ENCODE measurements at places on chromosomes 16 and 17.

DNA sequence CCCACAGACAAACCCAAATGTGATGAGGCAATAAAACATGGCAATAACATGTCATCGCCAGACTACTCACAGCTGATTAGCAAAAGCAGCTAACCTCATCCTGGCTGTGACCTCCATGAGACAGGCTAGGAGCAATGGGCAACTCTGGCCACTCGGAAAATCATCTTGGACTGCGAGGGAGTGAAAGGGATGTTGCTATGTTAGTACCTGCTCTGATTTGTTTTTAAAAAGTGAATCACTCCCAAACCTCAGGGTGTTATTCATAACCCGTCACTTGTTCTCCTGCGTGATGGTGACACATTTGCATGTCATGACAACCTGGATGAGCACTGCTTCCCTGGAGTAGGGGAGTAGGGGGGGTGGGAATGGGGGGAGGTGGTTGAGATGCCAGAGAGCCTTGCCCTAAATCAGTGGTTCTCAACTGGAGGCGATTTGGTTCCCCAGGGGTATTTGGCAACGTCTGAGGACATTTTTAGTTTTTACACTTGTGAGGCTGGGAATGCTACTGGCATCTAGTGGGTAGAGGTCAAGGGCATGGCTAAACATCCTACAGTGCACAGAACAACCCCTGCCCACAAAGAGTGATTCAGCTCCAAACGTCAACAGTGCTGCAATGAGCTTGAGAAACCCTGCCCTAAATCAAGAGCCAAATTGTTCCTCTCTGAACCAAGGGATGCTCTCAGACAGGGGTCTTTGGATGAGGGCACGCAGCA lies 241.7 kb downstream of the SOX9 start:
- DNase-seq, result no peak

DNA sequence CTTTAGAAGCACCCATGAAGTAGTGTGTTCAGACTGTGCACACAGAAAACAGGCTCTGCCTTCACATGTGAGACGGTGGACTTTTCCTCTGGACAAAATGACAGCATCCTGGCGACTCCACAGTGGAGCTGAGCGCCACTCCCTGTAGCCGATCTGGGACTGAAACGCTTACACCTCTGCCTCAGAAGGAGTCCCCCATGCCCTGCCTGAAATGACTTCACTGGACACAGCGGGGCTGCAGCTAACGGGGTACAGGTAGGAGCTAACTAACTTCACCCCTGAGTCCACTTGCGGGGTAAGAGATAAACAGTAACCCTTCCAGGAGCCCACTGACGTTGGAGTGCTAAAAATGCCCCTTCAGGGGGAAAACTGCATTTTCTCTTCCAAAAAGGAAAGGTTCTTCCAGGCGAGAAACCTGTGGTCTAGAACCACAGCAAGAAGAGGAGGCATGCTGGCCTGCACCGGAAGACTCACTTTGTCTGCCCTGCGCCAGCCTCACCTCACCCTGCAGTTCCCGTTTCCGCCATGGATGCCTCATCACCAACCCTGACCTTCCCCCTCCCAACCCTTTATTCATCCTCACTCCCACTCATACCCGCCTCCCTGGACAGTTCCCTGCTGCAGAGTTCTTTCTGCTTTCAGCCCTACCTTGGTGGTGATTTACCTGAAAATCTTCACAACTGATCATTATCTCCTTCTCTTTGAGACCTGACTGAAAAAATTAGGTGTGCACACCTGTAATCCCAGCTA lies 19.4 kb upstream of the ENDOV start:
- no peak for DNase-seq

GRCh38 chr16:49528060-49528865 lies 154.7 kb downstream of the C16orf78 start:
- no peak for DNase-seq

DNA sequence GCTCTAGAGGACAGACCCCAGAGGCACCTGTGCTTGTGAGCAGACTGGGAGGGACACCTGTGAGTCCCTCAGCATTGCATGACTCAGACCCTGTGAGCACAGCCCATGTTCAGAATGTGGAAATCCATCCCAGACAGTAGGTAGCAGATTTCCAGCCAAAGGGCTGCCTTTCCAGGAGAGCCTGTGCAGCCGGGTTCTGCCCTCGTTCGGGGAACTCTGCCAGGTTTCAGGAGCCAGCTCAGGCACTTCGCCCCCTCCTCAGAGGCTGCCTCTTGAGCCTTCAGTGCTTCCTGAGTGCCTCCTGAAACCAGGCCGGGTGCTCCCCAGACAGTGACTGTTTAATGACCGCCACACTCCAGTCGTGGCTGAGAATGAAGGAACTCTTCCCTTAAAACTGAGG lies 23.3 kb upstream of the SDR42E2 start:
- DNase-seq, result no peak

GRCh38 chr16:67718668-67719047 lies 458 bp downstream of the GFOD2 start:
- DNase-seq, result no peak

- DNase-seq, result no peak
Measured at GRCh38 chr17:3447625-3448024, 14.0 kb upstream of the OR1E2 start.

DNA sequence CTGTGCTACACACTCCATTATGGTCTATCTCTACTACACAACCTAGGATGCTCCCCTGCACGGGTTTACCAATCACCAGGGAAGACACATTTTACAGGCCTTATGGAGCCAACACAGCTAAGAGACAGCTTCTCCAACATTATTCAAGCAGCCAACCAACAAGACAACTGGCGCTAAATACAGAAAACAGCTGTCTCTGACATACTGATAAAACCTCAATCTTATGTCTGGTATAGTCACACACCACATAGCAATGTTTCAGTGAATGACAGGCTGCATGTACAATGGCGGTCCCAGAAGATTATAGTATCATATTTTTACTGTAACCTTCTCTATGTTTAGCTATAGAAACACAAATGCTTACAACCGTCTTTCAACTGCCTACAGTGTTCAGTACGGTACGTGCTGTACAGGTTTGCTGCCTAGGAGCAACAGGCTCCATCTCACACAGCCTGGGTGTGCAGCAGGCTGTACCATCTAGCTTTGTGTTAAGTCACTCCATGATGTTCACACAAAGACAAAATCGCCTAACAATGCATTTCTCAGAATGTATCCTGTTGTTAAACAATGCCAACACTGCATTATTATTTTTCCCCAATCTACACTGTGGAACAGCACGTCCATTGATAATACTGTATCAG lies 10.9 kb downstream of the USP22 start:
- DNase-seq, result no peak

GRCh38 chr17:43314611-43315011 lies 80.8 kb upstream of the RNU2-1 start:
- no peak for DNase-seq

DNA sequence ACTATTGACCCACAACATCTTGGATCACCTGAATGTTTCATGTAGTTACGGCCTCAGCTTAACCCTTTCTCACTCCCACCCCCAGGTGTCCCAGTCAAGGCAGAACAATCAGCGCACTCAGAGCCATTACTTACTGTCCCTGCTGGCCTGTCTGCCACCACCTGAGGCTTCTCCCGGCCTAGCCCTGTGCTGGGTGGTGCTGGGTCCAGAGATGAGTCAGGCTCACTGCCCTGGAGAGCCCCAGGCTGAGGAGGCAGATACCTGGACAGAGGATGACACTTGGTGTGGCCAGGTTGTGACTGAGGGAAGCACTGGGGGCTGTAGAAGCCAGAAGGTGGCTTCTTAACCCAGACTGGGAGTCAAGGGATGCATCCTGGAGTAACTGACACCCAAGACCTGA lies 4.0 kb upstream of the SLC5A2 start:
- no peak for DNase-seq

- DNase-seq, result no peak
Measured at GRCh38 chr16:1194665-1195392, 30.2 kb downstream of the TPSG1 start.

GRCh38 chr17:57097832-57098421 lies 12.9 kb downstream of the AKAP1 start:
- peak; percentile 64 for DNase-seq

- no peak for DNase-seq
Measured at GRCh38 chr17:44850025-44850424, 2.3 kb downstream of the HIGD1B start.

DNA sequence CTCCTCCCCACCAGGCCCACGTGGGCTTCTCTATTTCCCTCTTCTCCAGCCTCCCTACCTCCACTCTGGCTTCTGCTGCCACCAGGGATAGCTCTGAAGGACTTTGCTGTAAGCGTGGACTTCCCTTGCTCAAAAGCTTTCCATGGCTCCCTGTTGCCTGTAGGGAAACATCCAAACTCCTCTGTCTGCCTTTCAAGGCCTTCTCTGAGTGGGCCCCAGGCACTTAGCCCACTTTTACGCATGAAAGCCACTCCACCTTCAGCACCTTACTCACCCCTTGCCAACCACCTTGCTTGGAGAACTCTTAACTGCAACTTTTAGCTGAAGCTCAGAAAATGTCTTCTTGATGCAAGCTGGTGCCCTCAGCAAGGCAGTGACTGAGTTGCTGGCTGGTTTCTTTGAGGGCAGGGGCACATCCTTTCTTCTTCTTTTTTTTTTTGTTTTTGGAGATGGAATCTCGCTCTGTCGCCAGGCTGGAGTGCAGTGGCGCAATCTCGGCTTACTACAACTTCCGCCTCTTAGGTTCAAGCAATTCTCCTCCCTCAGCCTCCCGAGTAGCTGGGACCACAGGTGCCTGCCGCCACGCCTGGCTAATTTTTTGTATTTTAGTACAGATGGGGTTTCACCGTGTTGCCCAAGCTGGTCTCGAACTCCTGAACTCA lies 52.0 kb upstream of the DLX4 start:
- no peak for DNase-seq

- no peak for DNase-seq
Measured at GRCh38 chr16:57663917-57664661, 4.0 kb upstream of the ADGRG3 start.

GRCh38 chr17:81380131-81380530 lies 15.1 kb upstream of the BAHCC1 start:
- DNase-seq, result no peak

DNA sequence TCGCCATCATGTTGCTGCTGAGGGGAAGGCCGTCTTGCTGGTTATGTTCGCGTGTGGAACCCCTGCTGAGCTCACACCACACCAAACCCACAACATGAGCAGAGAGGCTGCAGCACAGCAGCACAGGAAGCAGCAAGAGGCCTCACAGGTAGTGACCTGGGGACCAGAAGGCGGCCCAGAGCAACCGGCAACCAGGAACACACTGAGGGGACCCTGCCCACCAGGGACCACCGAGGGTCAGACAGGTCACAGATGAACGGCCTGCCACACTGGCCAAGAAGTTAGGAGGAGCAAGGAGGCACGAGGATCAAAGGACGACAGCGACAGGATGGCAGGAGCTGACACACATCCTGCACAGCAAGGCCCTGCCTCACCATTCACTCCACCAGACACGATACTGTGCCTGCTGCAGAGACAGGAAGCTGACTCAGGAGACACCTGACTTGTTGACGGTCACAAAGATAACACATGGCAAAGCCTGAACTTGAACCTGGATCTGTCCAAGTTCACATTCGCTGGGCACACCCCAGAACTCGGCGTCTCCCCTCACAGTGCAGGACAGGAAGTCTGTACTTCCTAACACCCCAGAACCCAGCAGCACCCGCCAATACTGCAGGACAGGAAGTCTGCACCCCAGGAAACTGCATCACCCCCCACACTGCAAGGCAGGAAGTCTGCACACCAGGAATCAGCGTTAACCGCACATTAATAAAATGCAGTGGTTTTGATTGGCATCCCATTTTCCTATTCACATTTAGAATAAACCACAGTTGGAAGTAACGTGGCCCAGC lies 98.5 kb downstream of the ZNF778 start:
- no peak for DNase-seq

- DNase-seq, result no peak
Measured at GRCh38 chr16:22385196-22385595, 10.8 kb upstream of the CDR2 start.

DNA sequence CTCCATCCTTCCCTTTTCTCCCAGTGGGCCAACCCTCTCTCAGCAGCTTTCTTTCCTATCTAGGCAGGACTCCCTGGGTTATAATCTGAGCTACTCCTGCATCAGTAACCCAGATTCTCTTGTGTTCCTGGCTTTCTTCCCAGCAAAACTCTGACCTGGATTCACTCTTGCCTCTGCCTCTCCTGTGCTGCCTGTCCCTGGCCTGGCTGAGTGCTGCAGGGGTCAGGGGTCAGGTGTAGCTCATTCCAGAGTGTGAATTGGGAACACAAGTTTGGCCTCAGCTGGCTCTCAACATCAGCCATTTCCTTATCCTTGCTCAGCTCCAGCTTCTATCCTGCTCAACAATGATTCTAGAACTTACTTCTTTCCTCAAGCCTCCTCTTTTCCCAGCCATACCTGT lies 2.5 kb upstream of the ST6GALNAC2 start:
- DNase-seq, result no peak

GRCh38 chr16:88853325-88853941 lies 3.3 kb downstream of the GALNS start:
- no peak for DNase-seq

DNA sequence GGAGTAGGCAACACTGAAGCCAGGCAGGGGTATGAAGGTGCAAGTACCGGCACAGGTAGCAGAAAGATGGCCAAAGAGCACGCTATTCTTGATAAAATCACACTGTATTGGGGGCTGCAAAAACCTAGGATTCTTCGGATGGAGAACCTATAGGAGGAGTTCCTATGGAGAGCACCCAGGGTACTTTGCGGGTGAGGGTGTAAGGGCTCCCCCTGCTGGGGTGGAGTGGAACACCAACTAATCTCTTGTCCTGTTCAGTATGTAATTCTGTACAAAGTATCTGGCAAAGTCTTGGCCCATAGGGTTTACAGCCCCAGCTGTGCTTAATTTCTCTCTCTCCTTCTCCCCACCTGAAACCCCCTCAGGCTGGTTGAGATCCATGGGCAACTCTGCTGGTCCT lies 393.1 kb upstream of the ASIC2 start:
- DNase-seq, result no peak

- DNase-seq, result no peak
Measured at GRCh38 chr16:54493594-54493993, 207.0 kb upstream of the IRX3 start.

DNA sequence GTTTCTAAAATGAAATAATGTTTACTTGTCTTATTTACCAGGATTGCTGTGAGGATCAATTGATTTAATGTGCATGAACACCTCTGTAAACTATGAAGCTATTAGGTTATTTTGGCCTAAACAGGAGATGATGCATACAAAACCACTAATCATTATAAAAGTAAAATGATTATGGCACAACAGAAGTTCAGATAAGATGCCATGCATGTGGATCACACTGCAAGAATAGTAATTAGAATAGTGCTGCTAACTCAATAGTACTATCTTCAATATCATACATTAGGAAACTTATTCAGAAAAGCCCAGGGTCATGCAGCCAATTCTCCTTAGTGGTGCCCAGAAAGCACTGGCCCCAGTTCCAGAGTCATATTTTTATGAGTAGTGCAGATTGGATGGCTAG lies 66.9 kb downstream of the TMEM100 start:
- no peak for DNase-seq

- DNase-seq, result no peak
Measured at GRCh38 chr17:37541880-37542660, 52.4 kb downstream of the DUSP14 start.

DNA sequence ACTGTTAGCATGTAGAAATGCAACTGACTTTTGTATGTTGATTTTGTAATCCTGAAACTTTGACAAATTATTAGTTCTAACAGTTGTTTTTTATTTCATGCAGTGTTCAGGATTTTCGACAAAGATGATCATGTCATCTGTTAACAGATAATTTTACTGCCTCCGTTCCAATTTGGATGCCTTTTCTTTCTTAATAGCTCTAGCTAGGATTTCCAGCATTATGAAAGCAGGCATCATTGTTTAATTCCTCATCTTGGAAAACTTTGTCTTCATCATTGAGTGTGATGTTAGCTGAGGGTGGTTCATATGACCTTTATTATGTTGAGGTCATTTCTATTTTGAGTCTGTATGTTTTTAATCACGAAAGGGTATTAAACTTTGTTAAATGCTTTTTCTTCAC lies 31.9 kb downstream of the RMI2 start:
- DNase-seq, result no peak

Data from NCI-H446 (cell line).